ENCODE measurements at places on chromosomes 11 and 22.
A peak's percentile ranks its signal among the peaks of the same experiment; 100 is the strongest.

DNA sequence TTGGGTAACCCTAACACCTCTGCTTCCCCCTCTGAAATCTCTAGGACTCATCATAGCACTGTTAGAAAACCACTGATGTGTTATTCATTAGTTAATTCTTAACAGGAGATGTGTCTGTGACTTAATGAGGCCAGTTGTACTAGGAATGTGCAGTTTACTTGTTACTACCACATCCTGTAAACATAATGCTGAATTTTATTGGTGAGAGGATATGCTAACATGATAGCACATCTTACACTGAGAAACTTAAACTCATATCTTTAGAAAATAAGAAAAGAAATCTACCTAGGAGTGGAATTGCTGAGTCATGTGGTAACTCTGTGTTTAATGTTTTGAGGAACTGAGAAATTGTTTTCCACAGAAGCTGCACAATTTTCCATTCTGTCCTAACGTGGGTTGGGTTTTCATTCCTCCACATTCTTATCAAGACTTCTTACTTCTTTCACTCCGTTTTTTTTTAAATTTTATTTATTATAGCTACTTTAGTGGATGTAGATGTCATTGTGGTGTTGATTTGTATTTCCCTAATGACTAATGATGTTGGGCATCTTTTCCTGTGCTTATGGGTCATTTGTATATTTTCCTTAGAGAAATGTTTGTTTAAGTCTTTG lies 33.7 kb downstream of the RNF121 start:
- no peak for DNase-seq

- no peak for DNase-seq
Measured at GRCh38 chr11:76783294-76783895, at the start of gene TSKU. TSKU (plus strand) TSS chr11:76783356; CDS start chr11:76795617, 12,261 bp downstream.

- DNase-seq = no peak
Measured at GRCh38 chr22:44677353-44677840, 24.6 kb upstream of the PRR5 start.

- DNase-seq = no peak
Measured at GRCh38 chr11:118217575-118217974, 7.2 kb downstream of the JAML start.

DNA sequence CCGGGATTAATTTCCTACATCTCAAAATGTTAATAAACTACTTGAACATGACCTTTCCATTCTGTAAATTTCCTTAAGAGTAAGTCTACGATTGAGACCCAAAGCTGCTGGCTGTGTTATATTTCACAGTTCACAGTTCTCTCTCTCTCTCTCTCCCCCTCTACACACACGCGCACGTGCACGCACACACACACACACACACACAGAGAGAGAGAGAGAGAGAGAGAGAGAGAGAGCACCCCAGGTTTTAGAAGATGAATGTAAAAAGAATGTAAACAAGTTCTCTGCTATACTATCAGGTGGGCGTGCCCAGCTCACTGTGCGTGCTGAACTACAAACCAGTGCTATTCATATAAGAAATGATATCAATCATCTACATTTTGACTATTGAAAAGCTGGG lies 3.3 kb downstream of the BDNF start:
- no peak for DNase-seq

- DNase-seq = peak; percentile 84
Measured at GRCh38 chr11:123519055-123519796, 89.2 kb downstream of the GRAMD1B start.

GRCh38 chr22:41818011-41818410 lies 14.9 kb upstream of the SREBF2 start:
- DNase-seq = no peak

DNA sequence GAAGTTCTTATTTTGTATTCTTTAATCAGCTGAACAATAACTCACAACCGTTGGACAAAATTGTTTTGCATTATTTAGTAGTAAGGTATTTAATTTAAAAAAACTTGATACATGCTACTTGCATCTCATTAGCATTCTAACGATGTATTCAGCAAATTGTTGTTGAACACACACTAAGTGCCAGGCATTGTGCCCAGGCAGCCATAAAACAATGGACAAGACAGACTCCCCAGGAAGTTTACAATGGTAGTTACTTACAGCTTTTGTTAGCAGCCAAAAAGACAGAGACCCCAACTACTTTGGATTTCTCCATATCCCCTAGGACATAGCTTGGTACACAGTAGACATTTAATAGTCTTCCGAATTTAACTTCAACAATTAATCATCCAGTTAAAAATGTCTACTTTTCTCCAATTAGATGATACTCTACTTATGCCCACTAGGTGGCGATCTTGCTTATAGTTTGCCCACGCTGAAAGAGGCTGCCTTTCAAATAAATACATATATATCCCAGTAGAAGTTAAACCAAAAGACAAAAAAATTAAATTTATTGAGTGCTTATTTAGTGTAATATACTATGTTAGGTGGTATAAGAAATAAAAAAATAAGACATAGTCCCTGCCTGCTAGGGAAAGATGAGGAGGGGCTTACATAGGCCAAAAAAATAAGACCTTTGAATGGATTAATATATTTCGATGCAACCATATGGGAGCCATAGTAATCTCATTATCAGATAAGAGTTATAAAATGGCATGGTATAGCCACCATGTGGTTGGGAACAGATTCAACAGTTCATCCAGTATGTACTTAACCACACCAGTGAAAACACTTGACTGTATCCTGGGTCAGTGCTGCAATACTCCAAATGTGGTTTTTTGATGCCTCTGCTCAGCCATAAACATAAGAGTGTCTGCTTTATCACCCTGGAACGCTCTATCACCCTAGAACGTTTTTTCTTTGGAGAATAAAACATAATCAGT lies 2.0 kb upstream of the FJX1 start:
- peak; percentile 13 for DNase-seq

- no peak for DNase-seq
Measured at GRCh38 chr11:69665669-69666068, 9.5 kb downstream of the LTO1 start.

- no peak for DNase-seq
Measured at GRCh38 chr22:23105304-23105703, 35.0 kb downstream of the GNAZ start.

- DNase-seq = no peak
Measured at GRCh38 chr11:12865863-12866595, 143.1 kb upstream of the RASSF10 start.

DNA sequence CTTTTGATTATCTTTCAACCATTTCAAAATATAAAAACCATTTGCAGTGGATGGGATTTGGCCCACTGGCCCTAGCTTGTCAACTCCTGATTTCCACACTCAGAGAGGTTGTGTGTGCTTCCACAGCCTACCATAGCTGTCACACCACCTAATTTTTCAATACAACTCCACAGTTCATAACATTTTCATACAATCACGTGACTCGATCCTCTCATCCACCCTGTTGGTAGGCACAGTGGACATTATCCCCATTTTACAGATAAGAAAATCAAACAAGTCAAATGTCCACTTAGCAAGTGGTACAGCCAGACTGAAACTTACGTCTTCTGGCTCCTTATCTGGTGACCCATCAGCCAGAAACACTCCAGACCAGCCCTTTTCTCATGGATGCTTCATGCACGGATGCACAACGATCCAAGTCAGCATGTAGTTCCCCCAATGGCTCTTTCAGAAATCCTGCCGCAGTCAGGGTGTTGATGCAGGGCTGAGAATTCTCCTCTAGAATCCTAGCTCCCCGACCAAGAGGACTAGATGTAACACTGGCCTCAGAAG lies 88.0 kb downstream of the ABTB2 start:
- DNase-seq = no peak

DNA sequence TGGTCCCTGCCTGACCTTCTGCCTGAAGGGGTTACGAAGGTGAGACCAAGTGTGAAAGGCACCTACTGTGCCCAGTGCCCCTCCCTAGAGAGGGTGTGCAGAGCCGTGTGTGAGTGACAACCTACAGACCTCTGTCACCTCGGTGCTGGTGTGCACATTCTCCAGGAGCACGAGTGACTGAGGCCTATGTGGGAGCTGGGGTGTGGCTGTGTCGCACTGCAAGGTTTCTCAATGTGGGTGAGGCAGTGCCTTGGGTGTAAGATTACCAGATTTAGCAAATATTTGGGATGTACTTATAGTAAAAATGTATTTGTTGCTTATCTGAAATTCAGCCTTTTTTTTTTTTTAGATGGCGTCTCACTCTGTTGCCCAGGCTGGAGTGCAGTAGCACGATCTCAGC lies 5.6 kb downstream of the STARD10 start:
- DNase-seq = no peak

- DNase-seq = no peak
Measured at GRCh38 chr11:2189938-2190656, 18.5 kb upstream of the TH start.

DNA sequence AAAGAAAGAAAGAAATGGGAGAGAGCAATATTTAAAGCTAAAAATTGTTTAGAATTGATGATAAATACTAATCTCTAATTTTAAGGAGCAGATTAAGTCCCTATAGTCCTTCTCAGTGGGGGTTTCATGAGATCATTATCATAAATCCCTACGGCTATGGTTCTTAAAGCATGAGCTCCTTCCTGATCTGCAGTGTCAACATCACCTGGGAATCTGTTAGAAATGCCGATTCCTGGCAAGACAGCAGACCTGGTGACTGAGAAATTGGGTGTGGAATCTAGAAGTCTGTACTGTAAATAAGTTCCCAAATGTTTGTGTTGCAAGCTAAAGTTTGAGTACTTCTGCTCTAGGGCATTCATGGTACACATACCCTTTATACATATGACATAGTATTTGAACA lies 12.6 kb downstream of the HIKESHI start:
- no peak for DNase-seq

DNA sequence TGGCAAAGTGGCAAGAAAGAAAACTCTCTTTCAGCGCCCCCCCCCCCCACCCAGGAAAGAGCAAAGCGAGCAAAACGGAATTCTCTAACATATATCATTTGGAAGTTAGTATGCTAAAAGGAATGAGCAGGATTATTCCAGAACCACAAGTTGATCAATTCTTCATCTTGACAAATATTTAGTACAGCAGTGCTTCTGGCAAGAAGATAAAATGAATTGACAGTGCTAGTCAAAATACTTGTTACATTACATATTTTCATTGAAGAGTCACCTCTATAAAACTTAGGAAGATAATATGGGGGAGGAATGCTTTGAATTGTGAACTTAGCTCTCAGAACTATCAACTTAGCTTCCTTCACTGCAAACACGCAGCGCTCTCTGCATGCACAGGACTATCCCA lies 377.4 kb downstream of the DYNC2H1 start:
- DNase-seq = no peak

DNA sequence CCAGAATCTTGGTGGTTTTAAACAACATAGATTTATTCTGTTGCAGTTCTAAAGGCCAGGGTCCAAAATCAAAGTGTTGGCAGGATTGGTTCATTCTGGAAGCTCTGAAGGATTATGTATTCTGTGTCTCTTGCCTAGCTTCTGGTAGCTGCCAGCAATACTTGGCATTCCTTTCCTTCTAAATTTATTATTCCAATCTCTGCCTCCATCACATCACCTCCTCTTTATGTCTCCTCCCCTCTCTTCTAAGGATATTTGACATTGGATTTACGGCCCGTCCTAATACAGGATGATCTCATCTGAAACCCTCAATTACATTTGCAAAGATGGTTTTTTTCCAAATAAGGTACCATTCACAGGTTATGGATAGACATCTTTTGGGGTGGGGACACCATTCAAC lies 186.5 kb downstream of the SBF2 start:
- no peak for DNase-seq

GRCh38 chr11:125084057-125084416 lies 20.9 kb downstream of the SLC37A2 start:
- DNase-seq = no peak

- no peak for DNase-seq
Measured at GRCh38 chr11:69436041-69436982, 45.2 kb upstream of the LINC01488 start.

DNA sequence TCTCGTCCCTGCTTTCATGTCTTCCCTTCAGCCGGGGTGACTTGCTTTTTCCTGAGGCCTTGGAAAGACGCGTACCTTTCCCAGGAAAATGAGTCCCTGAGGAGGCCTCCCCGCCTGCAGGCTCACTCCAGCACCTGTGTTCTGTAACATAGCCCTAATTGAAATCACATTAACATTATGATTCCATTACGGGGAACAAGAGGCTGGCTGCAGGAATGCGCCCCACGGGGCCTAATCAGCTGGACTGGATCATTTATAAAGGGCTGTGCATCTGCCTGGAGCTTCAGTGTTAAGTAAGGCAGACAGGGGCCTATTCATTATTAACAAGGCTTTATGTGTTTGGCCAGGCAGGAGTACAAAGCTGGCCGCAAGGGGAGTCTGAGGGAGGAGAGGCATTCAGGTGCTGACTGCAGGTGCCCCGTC lies 41.9 kb upstream of the TSPAN18 start:
- DNase-seq = no peak

GRCh38 chr22:40499209-40499623 lies 128.8 kb downstream of the SGSM3 start:
- no peak for DNase-seq

DNA sequence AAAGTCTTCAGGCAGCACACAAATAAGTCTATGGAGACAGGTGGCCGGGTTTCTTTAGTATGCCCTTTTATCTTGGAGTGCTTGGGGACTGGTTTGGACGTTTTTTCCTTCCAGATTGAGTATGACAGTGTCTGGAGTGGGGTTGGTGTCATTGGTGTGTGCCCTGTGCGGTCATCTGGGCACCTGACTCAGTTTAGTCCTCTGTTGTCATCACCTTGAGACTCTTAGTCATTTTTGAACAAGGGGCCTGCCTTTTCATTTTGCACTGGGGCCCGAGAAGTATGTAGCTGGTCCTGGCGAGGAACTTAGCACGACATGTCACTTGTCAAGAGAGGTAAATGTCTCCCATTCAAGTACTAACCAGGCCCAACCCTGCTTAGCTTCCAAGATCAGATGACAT lies 27.2 kb upstream of the MYO18B start:
- no peak for DNase-seq

GRCh38 chr11:86134580-86135318 lies 65.9 kb upstream of the PICALM start:
- DNase-seq = no peak

GRCh38 chr11:64144587-64145472 lies 21.1 kb downstream of the MACROD1 start:
- DNase-seq = no peak

DNA sequence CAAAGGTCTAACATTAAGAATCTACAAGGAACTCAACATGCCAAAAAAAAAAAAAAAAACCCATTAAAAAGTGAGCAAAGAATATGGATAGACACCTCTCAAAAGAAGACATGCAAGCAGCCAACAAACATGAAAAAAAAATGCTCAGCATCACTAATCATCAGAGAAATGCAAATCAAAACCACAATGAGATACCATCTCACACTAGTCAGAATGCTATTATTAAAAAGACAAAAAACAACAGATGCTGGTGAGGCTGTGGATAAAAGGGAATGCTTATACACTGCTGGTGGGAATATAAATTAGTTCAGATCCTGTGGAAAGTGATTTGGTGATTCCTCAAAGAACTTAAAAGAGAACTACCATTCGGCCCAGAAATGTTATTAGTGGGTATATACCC lies 257.7 kb upstream of the PLET1 start:
- DNase-seq = no peak
